Stimulated activated CD8-positive, alpha-beta memory T cell treated with anti-CD3 and anti-CD28 coated beads, Interleukin-4, amount 100 ng/mL, for 1 hour (primary cell): ENCODE measurements at places on chromosomes 3 and 15.

DNA sequence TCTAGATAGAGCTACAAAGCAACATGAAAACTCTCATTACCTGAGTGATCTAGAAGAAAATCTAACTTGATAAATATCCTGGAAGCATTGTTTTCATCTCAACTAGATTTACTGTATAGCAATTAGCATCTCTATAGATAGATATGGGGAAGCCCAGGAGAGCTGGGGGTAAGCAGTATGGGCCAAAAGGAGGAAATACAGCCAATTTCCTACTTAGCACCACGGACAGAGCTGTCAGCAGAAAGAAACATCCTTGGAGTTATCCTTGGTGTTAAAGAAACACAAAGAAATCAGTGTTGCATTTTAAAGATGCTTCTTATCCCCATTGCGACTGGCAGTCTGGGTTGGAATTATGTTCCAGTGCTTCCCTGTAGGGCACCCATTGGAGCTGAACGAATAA, 126.2 kb downstream of the TIGIT start:
- no peak for DNase-seq

- no peak for DNase-seq
Observed at GRCh38 chr3:186790261-186790981, 7.0 kb downstream of the EIF4A2 start.

- DNase-seq: no peak
Observed at GRCh38 chr3:65666448-65667091, 372.1 kb downstream of the MAGI1 start.

DNA sequence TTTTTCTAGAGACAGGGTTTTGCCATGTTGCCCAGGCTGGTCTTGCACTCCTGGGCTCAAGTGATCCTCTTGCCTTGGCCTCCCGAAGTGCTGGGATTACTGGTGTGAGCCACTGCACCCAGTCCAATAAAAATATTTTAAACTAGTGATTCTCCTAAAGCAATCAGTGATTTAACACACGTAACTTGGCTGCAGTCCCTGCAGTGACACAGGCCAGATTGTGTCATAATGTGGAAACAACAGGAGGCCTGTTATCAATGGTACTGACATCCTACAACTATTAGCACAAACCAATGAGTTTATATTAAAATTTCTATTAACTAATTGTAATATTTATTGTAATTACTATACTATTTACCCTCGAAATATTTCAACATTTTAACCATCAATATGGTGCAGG, 1.6 kb upstream of the SEC61A1 start:
- DNase-seq: no peak

DNA sequence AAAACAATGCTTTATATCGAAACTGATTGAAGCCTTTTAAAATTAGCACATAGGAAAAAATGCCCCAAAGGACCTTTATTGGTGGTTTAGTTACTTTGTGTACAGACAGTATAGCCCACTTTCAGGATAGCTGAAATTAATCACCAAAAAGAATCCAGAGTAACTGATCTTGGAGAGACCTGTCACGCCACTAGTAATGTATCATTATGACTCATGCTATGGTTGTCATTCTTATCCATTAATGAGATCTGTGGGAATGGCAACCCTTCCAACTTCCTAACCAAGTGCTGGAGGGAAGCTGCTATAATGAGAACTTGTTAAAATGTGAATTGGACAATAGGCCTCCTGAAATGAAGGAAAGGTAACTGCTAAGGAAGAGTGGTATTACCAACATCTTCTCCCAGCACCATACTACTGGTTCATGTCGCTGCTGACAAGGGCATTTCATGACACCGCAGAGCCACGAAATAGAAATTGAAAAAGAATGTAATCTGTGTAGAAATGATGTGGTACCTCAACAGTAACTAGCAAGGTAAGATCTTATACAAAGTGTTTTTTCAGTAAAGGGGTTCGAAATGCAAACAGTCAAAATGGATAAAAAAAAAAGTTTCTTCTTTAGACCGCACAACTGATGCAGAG, 7.1 kb upstream of the EMC4 start:
- no peak for DNase-seq

- DNase-seq: no peak
Observed at GRCh38 chr3:126816298-126816697, 112.3 kb downstream of the CHCHD6 start.

GRCh38 chr3:71152892-71153265, 430.6 kb downstream of the FOXP1 start:
- no peak for DNase-seq

- DNase-seq: no peak
Observed at GRCh38 chr3:56131974-56132590, 336.2 kb downstream of the ERC2 start.

- no peak for DNase-seq
Observed at GRCh38 chr3:22288756-22289155, 537.7 kb upstream of the ZNF385D start.

DNA sequence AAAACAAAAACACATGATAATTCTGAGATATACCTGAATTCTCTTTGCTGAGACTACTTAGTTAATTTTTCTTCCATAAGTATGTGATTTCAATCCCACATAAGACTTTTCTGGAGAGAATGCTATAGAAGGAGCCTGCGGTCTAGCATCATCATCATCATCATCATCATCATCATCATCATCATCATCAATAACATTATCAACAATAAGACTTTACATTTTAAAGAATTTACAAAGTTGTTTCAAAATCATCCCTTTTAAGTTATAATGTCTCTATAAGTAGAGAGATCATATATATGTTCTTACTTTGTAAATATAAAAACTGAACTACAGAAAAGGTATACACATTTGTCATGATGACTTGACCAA, 965.3 kb downstream of the ROBO1 start:
- DNase-seq: no peak

- no peak for DNase-seq
Observed at GRCh38 chr3:65732051-65732935, 306.4 kb downstream of the MAGI1 start.

DNA sequence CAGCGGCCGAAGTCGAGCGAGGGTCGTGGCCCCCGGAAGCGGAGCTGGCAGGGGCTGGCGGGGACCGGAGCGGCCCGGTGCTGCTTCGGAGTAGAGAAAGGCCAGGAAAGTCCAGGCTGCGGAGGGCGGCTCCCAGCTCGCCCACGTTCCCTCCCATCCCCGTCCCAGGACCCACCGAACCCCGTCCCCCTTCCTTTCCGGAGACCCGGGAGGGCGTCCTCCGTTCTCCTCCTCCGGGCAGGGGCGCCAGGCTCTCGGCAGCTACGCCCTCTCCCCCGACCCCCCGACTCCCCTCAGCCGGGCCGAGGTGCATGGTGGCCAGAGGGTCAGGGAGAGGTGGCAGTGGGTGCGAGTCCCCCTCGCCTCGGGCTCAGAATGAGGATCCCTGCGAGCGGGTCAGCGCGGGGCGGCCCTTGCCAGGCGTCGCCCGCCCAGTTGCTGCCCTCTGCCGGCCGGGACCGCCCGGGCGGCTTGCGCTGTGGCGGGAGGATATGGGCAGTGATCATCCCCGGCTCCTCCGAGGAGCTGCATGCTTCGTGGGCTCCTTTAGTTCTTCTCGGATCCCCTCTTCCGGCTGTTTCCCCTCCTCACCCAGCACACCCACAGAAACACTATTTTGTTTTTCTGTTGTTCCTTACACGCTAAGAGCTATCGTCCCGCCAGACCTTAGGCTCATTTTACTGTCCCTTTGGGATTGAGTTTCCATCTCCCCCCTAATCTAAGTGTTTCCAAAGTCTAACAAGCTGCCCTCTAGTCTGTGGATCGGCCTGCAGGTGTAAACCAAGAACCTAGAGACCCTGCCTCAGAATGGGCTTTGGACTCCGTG, 744 bp upstream of the ALDH1A2 start:
- no peak for DNase-seq

- no peak for DNase-seq
Observed at GRCh38 chr3:194471863-194472262, 14.9 kb downstream of the ATP13A3 start.

DNA sequence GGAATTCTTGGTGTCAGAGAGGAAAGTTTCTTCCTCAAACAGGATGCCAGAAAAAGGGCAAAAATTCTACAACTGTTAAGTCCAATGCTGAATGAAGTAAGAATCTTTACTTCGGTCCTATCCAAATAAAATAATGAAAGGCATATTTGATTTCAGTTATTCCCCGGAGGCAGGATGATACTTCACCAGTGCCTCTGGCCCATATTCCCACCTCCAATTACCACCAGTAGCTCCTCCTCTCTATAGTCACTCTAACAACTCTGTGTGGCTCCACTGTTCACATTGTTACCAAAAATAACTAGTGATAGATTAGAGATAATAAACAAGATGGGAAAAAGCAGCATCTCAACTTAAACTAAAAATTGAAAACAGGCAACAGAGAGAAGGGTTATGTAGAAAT, 20.7 kb downstream of the MAP1A start:
- no peak for DNase-seq

DNA sequence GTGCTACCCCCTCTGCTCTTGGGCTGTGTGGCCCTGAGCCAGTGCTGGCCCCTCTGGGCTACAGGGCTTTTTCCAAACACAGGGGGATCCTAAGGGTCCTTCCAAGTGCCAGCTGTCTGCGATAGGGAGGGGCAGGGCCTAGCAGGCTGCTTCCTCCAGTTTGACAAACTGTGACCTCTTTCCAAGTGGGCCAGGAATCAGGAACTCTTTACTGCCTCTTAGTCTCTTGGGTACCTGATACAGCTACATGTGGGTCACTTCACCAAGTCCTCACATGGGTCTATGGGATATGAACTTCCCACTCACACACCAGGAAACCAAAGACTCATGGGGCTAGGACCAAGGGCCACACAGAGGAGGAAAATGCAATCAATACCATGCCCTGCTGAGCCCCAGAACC, 25.4 kb downstream of the SEC61A1 start:
- DNase-seq: no peak

DNA sequence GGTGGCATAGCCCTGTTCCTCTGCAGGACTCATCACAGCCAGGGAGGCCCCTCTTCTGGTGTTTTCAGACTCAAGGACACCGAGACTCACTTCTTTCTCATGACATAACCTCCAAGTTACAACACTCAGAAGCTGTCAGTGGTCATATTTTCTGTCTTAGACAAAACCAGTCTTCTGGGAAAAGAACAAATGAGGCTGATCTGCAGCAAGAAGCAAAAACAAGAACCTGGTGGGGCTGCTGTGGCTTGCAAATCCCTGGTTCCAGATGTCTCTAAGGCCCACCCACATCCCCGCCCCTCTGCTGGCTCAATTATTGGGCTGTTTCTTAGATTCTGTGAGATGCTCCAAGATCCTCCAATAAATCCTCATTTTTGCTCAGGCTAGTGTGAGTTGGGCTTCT, 16.6 kb upstream of the LOXL1 start:
- DNase-seq: no peak

- DNase-seq: no peak
Observed at GRCh38 chr3:99502871-99503270, 135.5 kb upstream of the COL8A1 start.

DNA sequence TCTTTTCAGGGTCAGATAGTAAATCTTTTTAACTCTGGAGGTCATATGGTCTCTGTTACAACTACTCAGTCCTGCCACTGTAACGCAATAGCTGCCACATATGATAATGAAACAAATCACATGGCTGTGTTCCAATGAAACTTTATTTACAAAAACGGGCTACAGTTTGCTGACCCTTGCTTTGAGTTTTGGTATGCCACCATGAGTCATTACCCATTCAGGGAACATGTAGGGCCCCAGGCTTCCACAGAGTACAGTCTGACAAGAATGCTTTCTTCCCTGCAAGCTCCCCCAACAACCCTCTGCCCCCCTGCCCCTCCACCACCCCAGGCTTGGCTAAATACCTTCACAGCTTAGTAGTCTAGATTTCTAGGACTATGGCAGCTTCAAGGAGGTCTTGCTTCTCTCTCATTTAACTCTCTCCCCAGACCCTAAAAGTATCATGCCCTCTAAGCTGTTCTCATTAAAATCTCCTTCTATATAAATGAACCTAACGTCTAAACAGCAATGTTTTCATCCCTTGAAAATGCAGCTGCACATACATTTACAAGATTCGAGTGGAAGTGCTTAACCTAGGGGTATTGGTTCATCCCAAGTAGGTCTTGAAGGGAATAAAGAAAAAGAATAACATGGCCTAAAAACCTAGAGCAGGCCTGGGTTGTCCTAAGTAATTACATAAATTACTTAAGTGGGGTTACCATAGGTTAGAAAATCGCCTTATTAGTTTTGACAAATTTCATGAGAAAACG, 117.8 kb upstream of the PRICKLE2 start:
- no peak for DNase-seq

GRCh38 chr3:124428372-124429128, 301.7 kb upstream of the UMPS start:
- no peak for DNase-seq

- no peak for DNase-seq
Observed at GRCh38 chr3:42795621-42796181, 8.6 kb downstream of the HIGD1A start.

- DNase-seq: no peak
Observed at GRCh38 chr3:167675848-167676247, 22.1 kb upstream of the WDR49 start.

DNA sequence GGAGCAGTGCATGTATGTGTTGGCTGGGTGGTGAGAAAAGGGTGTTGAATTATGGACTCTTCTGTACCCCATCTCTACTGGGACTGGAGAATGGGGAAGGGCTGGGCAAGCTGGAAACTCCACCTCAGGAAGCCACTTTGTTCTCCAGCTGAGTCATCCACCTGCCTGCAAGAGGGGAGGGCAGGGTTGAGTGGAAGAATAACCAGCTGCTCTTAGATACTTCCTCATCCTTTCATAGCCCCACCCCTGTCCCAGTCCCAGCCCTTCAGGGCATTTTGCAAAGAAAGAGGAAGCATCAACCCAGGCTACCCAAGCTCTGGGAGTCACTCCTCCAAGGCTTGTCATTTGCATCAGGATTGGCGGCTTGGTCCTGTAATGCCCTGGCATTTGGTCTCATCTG, 33.1 kb downstream of the RAB11A start:
- DNase-seq: no peak

- no peak for DNase-seq
Observed at GRCh38 chr3:107387555-107387954, 10.3 kb downstream of the CCDC54 start.

- no peak for DNase-seq
Observed at GRCh38 chr3:129526121-129526900, 2.1 kb upstream of the RHO start.

- DNase-seq: no peak
Observed at GRCh38 chr3:100640633-100641032, 31.2 kb downstream of the ADGRG7 start.

DNA sequence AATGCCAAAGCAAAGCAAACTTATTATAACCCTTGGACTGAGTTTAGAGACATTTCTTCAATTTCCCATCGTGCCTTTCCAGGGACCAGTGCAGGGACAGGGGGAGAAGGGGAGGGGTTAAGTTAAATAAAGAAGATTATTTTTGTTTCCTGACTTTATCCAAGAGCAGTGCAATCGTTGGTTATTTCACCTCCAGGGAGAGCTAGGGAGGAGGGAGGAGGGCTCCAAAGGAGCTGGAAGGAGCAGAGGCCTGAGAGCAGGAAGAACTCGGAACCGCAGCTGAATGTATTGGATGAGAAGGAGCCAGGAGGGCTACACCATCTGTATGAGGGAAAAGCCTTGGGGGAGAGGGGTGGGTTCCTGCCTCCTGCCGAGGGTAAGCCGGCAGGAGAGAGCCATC, 20.7 kb downstream of the HAPLN3 start:
- DNase-seq: no peak
